ENCODE measurements at places on chromosomes 13 and 19.

GRCh38 chr13:51000061-51000460 lies 90.5 kb downstream of the RNASEH2B start:
- DNase-seq = no peak

GRCh38 chr19:39017026-39017425 lies 15.3 kb downstream of the FBXO27 start:
- DNase-seq = no peak

- DNase-seq = peak; percentile 86
Measured at GRCh38 chr13:32031025-32031814, at the start of gene FRY. FRY (plus strand) TSS chr13:32031774; CDS start chr13:32031796, 22 bp downstream.

DNA sequence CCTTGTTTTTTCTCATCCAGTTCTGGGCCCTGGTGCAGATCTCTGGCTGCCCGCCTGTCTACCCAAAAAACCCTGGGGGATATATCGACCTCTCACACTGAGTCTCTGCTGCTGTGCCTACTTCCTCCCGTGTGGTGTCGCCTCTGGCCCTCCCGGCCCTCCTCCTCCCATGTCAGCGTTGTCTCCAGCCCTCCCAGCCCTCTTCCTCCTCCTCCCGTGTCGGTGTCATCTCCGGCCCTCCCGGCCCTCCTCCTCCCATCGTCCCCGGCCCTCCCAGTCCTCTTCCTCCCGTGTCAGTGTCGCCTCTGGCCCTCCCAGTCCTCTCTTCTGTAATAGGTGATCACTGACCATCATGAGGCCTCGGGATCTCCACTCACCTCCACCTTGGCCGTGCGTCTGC lies 81.8 kb downstream of the GPR12 start:
- peak; percentile 75 for DNase-seq

DNA sequence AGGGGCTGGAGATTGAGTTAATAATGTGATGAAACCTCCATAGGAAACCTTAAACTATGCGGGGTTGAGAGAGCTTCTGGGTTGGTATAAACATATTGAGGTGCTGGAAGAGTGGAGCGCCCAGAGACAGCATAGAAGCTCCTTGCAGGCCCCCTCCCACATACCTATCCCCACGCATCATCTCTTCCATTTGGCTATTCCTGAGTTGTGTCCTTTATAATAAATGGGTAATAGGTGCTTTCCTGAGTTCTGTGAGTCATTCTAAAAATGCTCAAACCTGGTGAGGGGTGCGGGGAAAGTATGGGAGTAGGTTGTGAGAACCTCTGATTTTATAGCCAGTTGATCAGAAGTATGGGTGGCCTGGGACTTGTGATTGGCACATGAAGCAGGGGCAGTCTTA lies 14.6 kb downstream of the CCDC122 start:
- DNase-seq = no peak

GRCh38 chr19:16397791-16398529 lies 73.3 kb downstream of the KLF2 start:
- no peak for DNase-seq

GRCh38 chr13:72622546-72622945 lies 104.9 kb downstream of the MZT1 start:
- no peak for DNase-seq

DNA sequence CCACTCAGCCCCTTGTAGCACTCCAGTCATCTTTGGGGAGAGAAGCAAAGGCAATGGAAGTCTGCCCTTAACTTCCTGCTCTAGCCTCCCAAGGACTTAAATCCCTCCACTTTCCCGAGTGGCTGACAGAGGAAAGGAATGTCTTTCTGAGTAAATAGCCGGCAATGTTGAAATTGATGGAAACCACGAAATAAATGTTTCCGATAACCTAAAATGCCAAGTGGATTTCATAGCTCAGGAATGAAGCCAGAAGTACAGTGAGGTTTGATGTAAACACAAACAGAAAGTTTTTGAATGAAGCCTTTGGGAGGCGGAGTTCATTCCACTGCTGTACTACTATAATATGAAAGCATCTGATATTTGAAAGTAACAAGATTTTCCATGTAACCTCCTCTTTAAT lies 14.0 kb upstream of the TBC1D4 start:
- no peak for DNase-seq

DNA sequence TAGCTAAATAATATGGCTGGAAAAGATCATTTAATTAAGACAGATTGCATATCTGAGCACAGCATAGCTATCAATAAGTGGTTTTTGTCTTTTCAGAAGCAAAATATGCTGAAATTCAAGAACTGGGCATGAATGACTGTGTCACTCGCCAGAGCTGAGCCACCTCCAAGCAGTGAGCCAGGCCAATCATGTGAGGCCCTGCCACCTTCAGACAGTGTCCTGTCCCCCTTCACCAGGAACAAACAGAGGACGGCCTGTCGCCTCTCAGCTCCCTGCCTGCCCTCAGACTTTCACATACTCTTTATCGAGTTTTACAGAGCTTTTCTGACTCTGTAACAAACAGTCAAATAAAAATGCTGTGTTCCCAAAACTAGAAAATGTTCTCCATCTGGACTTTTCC lies 171.0 kb upstream of the TSC22D1 start:
- no peak for DNase-seq

DNA sequence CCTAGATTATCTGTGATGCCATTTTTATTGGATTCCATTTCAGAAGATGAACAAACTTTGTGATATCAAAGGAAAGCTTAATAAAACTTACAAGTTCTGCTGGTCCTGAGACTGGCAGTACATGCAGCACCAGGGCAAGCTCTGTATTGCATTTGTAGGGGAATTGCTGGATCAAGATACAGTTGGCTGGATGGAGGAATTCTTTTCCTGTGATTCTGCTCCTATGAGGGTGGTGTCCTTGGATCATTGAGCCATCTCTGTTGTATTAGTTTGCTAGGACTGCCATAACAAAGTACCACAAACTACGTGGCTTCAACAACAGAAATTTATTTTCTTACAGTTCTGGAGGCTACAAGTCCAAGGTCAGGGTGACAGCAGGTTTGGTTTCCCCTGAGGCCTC lies 33.9 kb upstream of the CSNK1A1L start:
- DNase-seq = no peak

GRCh38 chr19:29815231-29815630 lies 3.4 kb downstream of the CCNE1 start:
- DNase-seq = peak; percentile 31

DNA sequence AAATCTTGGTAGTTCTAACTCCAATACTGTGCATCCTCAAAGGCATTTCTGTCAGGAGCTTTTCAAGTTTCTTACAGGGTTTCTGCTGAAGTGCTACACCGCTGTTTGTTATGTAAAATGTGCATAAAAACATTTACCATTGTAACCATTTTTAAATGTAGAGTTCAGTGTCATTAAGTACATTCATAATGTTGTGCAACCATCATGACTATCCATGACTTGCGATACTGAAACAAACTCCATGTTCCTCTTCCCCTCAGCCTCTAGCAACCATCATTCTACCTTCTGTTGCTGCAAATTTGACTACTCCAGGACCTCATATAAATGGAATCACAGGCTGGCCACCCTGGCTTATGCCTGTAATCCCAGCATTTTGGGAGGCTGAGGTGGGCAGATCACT lies 14.4 kb upstream of the SLC25A42 start:
- no peak for DNase-seq

GRCh38 chr13:28935104-28935503 lies 115.0 kb downstream of the MTUS2 start:
- no peak for DNase-seq

- no peak for DNase-seq
Measured at GRCh38 chr19:34481861-34482379, 362 bp downstream of the WTIP start.

- DNase-seq = no peak
Measured at GRCh38 chr19:17319473-17320238, 10.3 kb downstream of the DDA1 start.

DNA sequence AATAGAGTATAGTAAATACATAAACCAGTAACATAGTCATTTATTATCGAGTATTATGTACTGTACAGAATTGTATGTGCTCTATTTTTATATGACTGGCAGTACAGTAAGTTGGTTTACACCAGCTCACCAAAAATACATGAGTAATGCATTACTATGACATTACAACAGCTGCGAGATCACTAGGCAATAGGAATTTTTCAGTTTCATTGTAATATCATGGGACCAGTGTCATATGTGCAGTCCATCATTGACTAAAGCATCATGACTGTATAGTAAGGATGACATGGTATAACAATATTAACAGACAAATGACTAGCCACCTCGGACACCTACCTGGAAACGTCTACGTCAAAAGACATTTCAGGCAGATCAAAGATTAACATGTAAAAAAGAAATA lies 33.6 kb downstream of the ATP7B start:
- DNase-seq = no peak

DNA sequence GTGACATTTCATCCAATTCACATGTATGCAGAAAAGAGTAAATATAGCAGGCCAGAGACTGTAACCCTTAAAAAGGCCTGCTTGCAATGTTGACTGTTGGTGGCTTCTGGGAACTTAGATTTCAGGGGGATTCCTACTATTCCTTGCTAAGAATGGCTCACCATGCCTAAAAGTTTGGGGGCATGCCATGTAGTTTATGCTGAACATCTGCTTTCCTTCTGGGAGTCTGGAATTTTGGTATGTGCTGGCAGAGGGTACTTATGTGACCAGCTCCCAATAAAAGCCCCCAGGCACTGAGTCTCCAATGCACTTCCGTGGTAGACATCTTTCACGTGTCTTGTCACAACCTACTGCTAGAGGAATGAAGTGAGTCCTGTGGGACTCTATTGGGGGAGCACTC lies 88.4 kb upstream of the PCDH8 start:
- DNase-seq = no peak

DNA sequence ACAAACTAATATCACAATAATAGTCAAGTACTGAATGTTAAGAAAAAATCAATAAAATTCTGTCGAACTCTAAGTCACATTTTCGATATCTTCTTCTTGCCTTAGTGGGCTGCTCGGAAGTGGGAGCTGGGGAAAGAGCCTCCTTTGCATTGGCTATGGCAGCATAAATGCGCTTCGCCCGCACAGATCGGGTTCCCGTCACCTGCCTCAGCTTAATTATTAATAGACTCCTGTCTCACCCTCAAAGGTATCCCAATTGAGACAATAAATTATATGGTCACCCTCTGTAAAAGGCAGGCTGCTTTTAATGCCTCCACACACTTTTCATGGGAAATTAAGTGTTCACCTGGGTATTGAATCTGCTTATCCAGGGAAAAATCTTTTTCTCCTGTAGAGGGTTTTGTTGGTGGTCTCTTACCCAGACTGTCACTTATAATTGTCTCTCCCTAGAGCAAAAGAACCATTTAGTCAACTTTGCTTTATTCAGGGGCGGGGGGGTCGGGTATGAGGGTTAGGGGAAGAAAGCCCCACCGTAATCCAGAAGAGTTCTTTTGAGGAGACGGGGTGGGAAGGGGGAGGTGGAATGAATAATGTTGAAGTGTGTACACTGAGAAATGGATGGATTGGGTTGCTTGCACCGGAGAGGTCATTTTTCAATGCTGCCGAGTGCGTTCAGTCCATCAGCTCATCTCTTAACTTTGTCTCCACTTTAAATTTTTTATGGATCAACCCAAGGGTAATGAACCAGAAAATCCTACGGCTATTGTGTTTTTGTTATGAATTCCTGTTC lies 682.6 kb upstream of the SGCG start:
- DNase-seq = no peak

- no peak for DNase-seq
Measured at GRCh38 chr19:1394252-1395193, 6.8 kb downstream of the GAMT start.

Data from aorta (tissue), 5 donors.